ENCODE measurements at places on chromosomes 12 and 14.

GRCh38 chr14:92135269-92135668 is 13.5 kb downstream of the CPSF2 start:
- no peak for DNase-seq

DNA sequence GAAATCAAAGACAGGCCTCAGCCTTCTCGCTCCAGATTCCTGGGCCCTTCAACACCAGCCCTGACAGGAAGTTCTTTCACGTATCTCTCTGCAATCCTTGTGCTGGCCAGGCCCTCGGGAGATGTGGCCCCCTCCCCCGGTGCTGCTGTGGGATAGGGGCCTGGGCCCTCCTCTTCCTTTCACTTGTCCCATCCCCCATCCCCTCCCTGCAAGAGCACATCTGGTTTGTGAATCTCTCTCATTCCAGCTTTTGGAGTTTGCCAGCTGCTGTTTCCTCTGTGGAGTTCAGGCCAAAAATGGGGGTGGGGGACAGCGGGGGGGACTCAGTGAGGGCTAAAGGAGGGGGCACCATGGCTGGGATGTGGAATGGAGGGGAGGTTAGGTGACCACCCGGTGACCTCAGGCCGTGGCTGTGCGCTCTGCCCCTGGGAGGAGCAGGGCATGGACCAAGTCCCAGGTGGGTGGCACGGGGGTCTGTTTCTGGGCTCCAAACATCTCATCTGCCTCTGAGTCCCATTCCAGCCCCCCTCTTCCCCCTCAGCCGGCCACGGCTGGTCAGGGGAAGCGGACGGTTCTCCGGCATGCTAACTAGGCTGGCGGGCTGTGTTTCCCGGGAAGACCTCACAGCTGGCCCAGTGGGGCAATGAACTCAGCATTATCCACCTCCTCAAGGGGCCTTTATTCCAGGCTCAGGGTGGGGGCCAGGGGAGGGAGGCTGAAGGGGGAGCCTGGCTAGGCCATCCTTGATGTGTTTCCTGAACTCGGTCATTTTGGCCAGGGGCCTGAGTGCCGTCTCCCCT is 7.4 kb downstream of the LRP1 start:
- no peak for DNase-seq

DNA sequence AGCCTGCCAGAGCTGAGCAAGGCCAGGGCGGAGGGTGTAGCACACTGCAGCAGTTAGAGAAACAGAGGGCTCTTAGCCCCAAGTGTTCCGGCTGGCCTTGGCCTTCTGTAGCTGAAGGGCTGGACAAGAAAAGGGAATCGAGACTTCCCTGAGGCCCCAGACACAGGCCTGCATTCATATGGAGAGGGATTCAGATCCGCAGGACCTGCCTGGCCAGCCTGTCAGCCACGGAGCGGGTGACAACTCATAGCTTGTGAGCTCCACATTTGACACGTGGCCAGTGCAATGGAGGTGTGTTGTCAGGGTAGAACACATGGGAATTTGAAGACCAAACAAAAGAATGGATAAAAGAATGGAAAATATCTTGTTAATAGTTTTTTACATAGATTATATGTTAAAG is 182.2 kb upstream of the GSC start:
- DNase-seq = no peak

- no peak for DNase-seq
These were observed 34.9 kb downstream of the HCAR2 start for GRCh38 chr12:122668268-122668667.

GRCh38 chr12:12128670-12129069 is 57.9 kb downstream of the BCL2L14 start:
- DNase-seq = no peak

DNA sequence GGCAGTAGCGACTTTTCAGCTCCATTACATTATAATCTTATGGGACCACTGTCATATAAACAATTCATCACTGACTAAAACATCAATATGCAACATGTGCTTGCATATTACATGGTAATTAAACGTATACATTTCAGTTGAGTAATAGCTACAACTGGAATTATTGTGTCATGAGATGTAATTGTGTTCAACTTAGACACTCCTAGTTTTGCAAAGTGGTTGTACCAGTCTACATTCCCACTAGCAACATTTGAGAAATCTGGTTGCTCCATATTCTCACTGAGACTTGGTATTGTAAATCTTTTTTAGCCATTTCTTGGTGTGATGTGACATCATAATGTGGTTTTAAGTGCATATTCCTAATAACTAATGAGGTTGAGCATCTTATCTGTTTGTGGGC is 90.0 kb downstream of the CAPZA3 start:
- DNase-seq = no peak

DNA sequence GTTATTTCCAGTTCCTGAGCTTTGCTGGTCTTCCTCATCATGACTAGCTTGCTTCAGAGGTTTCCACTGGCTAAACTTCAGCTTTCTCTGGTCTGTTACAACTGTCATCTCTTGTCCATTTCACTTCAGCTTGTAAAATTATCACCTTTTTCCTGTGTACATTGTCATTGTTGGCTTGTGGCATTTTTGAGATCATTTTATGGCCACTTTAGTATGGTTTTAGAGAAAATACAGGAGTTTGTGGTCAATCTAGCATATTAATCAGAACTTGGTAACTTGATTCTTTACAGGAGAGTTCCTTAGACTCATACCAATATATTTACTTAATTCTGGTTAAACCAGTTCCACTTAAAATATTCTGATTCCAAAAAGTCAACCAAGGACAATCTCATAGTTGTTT is 235.9 kb upstream of the KITLG start:
- no peak for DNase-seq

DNA sequence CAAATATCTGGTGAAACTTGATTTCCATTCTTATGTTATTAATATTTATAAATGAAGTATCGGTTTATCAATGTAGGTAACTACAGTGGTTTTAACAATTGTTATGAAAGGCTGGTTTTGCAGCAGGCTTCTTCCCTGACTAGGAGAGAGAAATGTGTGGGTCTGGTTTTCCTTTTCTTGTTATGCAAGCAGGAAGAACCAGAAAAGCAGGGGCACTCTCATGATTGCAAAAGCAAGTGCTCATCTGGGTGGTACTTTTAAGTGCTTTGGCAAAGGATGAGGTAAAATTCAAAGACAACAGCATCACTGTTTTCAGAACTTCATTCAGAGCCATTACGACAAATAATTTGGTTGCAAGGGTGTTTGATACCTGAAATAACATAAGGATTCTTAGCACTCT is 105.6 kb downstream of the PTPRO start:
- no peak for DNase-seq

- DNase-seq = no peak
These were observed 13.4 kb downstream of the LGALS3 start for GRCh38 chr14:55142466-55142865.

- DNase-seq = no peak
These were observed 8.9 kb downstream of the CORO1C start for GRCh38 chr12:108722463-108722862.

DNA sequence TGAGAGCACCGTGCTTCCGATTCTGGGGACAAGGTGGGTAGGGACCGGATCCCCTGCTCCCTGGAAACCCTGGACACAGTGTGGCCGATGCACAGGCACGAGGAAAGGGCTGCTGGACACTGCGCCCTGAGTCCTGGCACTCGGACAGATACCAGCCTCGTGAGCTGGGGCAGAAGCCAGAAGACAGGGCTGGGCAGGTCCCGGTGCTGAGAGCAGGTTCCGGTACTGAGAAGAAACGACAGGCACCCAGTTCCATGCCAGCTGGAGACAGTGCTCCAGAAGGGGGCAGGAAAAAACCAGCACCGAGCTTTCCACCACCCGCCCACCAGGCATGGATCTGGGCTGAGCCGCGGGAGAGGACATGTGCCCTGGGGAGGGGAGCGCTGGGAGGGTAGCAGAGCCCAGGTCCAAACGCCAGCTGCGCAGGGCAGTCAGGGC is 6.5 kb downstream of the XRCC3 start:
- no peak for DNase-seq

GRCh38 chr14:66483322-66483721 is 2.8 kb upstream of the CCDC196 start:
- DNase-seq = no peak

- no peak for DNase-seq
These were observed 190.2 kb upstream of the AMIGO2 start for GRCh38 chr12:47269916-47270315.

GRCh38 chr12:130879781-130880389 is 8.0 kb downstream of the RAN start:
- no peak for DNase-seq

- peak; percentile 12 for DNase-seq
These were observed 302.0 kb upstream of the SYT1 start for GRCh38 chr12:78562368-78563205.

- DNase-seq = no peak
These were observed 106.5 kb downstream of the MYRFL start for GRCh38 chr12:69931569-69931968.

DNA sequence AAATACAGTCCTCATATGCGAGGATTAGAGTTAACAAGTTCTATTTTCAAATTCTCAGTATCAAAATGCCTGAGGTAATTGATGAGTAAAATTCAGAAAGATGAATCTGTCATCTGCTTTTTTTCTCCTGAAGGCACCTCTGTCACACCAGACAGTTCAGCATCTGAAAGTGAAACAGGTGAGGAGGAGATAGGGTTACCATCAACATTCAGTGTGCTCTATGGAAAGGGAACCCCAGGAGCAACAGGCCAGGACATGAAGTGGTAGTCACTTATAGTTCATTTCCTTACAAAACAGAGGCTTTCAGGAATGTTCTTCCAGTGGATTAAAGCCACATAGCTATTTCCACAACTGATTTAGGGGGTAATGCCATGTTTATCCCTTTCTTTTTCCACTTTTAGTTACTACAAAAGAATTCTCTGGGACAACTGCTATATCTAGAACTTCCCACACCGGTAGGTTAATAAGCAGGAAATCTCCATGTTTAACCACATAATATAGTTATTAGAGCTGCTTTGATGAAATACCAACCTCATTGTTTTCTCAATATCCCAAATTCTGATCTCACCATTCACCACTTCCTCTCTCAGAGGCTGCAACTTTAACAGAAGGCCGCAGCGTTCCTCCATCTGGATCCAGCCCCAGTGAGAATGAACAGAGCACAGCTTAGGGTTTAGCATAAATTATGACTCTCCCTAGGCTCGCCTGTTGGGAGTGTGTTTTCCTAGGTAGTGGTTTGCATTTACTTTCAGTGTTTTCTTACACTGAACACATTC is 177.0 kb upstream of the CNTN1 start:
- no peak for DNase-seq

DNA sequence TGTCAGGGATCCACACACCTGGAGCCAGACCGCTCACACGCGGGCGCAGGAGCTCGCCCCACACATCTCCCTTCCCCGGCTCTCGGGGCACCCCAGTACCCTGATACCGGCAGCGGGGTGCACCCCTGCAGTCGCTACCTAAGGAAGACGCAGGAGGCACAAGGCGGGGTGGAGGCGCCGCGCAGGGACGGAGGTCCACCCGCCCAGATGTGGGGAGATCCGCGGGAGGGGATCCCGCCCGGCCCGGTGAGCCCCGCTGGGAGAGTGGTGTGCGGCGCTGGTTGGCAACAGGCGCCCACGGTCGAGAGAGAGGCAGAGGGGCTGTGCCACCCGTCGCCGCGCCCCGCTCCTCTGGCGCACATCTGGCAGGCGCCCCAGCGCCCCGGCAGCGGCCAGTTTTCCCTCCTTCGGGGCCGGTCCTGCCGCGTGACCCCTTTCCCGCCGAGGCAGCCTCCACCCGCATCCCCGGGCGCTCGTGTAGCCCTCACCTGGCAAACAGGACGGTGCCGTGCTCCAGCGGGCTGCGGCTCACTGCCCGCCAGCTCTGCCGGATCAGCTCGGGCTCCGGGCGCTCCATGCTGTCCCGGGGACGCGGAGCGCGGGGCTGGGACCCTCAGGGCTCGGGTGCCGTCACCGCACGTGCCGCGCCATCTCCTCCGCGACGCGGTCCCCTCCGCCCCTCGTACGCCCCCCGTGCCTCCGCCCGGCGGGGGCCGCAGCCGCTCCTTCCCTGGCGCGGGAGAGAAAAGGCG is 469 bp downstream of the NGB start:
- DNase-seq = no peak

GRCh38 chr12:114408886-114409851 is 3.2 kb upstream of the TBX5 start:
- no peak for DNase-seq

DNA sequence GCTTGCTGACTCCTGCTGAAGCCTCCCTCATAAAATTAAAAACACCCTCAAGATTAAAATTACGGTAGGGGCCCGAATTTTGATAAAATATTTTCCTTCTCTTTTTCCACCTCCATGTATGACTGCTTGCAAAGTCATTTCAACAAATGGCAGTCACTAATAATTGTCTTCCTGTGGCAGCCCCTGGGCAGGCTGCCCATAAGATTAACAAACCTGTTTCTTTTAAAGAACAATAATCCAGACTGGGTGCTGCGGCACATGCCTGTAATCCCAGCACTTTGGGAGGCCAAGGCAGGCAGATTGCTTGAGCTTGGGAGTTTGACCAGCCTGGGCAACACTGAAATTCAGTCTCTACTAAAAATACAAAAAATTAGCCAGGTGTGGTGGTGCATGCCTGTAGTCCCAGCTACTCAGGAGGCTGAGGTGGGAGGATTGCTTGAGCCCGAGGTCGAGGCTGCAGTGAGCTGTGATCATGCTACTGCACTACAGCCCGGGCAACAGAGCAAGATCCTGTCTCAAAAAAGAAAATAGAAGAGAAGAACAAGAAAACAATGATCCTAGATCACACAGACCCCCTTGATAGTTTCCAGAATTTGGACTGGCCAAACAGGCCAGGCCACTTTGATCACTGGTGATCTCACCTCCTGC is 8.7 kb downstream of the SAV1 start:
- DNase-seq = no peak

- no peak for DNase-seq
These were observed 33.5 kb downstream of the UNC79 start for GRCh38 chr14:93464271-93464670.

GRCh38 chr14:92558319-92558718 is 44.7 kb downstream of the RIN3 start:
- DNase-seq = no peak

GRCh38 chr12:79938843-79939242 is 3.9 kb upstream of the PPP1R12A start:
- DNase-seq = no peak

DNA sequence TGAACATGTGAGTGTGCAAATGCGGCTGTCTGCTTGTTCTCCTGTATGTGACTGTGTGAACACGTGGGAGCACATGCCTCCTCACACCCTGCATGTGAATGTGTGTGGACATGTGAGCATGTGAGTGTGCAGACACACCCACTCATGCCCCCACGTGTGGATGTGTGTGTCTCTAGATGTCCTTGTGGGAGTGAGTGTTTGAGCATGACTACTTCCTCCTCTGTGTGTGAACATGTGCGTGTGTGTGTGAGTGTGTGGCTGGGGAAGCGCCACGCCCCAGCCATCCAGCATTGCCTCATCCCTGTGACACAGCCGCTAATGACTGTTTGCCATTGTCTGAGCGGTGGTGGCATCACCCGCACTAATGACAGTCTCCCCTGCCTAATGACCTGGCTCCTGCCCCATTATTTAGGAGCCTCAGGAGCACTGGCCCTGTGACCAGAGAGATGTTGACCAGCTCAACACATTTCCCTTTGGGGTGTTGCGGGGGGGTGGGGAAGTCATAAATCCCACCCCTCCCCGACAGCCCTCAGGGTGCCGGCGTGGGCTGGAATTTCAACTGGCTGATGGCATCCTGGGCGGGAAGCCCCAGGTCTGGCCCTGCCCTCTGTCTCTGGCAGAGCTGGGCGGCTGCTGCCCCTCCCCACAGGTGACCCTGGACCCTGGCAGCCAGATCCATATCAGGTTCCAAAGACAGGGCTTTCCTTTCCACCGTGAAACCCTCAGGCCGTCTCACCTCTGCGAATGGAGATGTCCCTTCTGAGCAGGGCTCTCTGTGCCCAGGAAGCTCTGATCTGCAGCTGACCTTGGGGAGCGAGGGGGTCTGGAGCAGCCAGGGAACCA is 11.5 kb upstream of the KRT80 start:
- DNase-seq = no peak

GRCh38 chr12:72077111-72077820 is 138.6 kb downstream of the TPH2 start:
- DNase-seq = no peak

Data from Panc1 (cell line).